ENCODE measurements at places on chromosomes 2 and 18. TPM values are rescaled to one million over a fixed set of nuclear protein-coding genes. Genes with fewer than 3 reads are reported as not detected.

- DNase-seq: no peak
Observed at GRCh38 chr2:103166456-103167324, 404.9 kb downstream of the TMEM182 start.

DNA sequence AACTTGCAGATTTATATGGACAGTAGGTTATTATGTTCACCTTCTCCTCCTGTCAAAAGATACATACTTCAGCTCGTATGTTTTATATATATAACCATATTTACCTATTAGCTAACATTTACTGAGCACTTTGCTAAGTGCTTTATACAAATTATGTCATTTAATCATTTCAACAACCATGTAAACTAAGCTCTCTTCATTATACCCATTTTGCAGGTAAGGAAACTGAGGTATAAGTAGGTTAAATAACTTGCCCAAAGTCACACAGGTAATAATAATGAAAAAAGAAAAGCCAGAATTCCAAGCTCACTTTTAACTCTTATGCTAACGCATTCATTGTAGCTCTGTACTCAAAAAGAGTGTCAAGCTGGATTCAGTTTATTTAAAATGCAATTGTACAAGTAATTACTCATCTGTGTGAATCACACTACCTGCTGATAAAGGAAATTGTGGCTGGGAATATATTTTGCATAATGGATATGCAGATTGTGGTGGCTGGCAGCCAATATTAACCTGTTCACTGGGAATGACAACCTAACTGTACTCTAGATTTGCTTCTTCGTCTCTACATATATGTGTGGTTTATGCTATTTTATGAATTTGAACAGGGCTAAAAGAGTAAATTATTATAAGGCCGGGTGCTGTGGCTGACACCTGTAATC lies 20.6 kb downstream of the SLC16A14 start:
- DNase-seq: no peak

DNA sequence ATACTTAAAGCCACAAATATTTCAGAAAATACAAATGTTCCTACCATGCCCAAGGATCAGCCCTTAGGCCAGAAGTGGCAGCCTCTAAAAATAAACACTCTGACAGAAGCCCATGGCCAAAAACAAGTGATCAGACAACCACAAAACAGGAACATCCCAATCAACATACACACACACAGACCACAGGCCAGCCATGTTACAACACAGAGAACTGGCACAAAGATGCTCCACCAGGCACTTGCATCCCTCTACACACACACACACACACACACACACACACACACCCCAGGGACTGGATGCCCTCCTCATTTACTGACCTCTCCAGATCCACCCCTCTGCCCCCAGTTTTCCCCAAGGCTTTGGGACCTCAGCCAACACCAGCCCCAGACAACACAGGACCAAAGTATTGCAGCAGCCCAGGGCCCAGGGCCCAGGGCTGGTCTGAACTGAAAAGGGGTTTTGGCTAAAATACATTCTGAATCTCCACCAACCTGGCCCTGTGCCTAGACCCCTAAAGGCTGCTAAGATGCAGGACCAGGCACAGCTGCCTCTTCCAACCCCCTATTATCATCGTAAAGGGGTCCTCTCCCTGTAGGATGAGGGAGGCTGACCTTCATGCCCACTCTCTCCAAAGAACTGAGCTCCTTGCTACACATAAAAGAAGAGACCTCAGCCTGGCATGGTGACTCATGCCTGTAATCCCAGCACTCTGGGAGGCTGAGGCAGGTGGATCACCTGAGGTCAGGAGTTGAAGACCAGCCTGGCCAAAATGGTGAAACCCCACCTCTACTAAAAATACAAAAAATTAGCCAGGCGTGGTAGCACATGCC lies 151.4 kb downstream of the TNS1 start:
- no peak for DNase-seq

- DNase-seq: no peak
Observed at GRCh38 chr2:80706541-80706940, 402.0 kb upstream of the LRRTM1 start.

The MALL gene
- not detected for total RNA-seq

The SEPTIN10 gene
- not detected for total RNA-seq

Data from Karpas-422 (cell line).